ENCODE measurements at places on chromosomes 12 and 14.

GRCh38 chr12:91059211-91059610 is 1.4 kb upstream of the KERA start:
- no peak for DNase-seq

DNA sequence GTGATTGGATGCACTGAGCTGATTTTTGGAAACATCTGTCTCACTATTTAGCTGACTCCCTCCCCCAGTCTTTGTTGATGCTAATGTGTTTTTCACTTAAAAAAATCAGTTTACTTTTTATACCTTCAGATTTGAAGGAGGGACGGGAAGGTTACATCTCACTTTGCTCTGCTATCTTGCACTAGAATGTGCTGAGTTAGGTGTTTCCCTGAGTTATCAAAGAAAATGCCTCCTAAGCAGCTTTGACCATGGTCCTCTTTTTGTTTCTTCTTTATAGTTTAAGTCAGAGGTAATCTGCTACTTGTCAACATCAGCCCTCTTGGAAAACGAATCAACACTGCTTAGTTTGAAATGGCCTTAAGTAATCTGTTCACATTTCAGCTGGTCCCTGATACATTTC is 222.0 kb downstream of the TMEM132D start:
- DNase-seq = no peak

- DNase-seq = no peak
Observed at GRCh38 chr14:29475641-29476040, 452.0 kb downstream of the PRKD1 start.

- peak; percentile 22 for DNase-seq
Observed at GRCh38 chr14:55297611-55298499, 26.6 kb downstream of the FBXO34 start.

- DNase-seq = no peak
Observed at GRCh38 chr12:12800406-12801180, 12.6 kb upstream of the DDX47 start.

- no peak for DNase-seq
Observed at GRCh38 chr12:11701433-11701832, 52.0 kb downstream of the ETV6 start.

DNA sequence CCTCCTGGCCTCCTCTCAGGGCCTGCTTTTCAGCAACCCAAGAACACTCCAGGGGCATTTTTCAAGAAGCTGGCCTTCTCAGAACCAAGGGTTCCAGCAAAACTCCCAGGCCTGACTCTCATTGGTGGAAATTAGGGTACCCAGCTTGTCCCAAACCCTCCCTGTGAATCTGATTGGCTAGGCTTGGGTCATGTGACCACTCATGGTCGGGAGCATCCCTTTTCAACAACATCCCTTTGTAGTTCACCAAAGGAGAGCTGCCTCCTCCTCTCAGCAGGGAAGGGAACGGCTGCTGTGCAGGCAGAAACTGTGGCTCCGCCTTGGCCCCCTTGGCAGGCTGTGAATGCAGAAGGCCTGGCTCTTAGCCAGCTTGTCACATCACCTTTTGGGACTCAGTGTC is 94.5 kb downstream of the AACS start:
- DNase-seq = no peak

DNA sequence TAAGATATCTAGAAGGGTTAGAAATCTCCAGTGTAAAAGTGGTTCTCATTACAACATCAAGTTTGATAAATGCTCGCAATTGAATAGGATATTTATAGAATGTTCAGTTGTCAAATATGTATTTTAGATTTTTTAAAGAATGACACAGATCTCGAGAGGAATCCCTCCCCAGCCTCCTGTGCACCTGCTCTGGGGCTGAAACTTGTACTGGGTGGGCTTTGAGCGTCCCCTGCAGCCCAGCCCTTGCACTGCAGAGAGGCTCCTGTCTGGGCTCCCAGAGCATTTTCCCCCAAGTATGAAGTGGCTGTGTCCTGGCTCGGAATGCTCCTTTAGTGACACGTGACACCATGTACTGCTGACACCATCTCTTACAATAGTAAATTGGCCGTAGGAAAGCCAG is 499.6 kb downstream of the TMEM121 start:
- no peak for DNase-seq

DNA sequence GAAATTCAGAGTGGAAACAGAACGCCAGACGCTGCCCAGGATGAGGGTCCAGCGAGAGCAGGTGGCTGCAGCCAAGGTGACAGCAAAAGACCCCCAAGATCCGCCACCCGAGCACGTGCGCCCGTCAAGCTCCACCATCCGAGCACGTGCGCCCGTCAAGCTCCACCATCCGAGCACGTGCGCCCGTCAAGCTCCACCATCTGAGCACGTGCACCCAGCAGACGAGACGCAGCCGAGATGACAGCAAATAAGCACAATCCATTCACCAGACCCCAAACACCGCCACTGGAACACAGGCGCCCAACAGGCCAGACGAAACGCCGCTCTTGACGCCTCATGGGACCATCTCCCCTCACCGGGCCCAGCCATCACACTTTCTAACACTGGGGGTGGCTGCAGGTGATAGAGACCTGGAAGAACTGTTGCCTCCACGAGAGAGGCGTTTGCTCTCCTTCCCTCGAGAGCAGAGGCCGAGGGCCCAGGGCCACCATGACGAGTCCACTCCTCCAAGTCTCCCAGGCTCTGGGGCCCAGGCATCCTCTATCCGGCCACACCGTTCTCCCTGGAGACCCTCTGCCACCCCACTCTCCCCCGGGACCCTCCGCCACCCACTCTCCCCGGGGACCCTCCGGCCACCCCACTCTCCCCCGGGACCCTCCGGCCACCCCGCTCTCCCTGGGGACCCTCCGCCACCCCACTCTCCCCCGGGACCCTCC is 62.1 kb upstream of the GALNT9 start:
- DNase-seq = no peak

GRCh38 chr12:120904197-120904773 is at the start of gene SPPL3:
Gene SPPL3, minus strand, starts transcription at chr12:120904358. Its CDS starts 491 bp downstream, at chr12:120903867.
- DNase-seq = peak; percentile 93

GRCh38 chr14:97491697-97492096 is 694.5 kb downstream of the VRK1 start:
- no peak for DNase-seq

- DNase-seq = no peak
Observed at GRCh38 chr12:30884799-30885198, 41.7 kb upstream of the TSPAN11 start.

- no peak for DNase-seq
Observed at GRCh38 chr12:6465467-6466183, 4.9 kb downstream of the VAMP1 start.

- DNase-seq = no peak
Observed at GRCh38 chr12:99049774-99050173, 404.7 kb downstream of the APAF1 start.

DNA sequence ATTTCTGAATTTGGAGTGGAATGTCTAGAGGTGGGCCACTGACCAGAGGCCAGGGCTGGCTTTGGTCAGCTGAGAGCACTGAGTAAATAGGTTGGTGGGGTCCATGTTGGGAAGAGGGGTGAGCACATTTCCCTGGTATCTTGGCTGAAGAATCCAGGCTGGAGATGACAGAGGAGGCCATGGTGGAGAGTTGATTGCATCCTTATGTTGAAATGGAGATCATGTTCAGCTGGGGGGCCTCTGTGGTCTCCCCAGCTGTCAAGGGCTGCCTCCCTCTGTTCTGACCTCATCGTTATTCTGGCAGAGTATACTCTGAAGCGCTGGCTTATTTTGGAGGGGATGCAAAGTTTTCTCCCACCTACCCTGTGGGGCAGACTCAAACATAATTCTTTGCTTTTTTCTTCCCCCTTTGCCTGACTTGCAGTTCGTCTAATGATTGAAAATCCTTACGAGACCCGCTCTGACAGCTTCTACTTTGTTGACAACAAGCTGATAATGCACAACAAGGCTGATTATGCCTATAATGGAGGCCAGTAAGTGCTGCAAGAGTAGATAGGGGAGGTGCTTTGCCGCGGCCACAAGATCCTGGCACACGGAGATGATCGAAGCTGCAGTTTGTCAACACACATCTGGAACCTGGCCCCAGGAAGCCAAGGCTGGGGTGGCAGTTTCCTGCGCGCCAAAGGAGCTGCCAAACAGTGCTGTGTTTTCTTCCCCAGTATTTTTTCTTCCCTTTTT is 6.0 kb upstream of the ACADS start:
- no peak for DNase-seq

DNA sequence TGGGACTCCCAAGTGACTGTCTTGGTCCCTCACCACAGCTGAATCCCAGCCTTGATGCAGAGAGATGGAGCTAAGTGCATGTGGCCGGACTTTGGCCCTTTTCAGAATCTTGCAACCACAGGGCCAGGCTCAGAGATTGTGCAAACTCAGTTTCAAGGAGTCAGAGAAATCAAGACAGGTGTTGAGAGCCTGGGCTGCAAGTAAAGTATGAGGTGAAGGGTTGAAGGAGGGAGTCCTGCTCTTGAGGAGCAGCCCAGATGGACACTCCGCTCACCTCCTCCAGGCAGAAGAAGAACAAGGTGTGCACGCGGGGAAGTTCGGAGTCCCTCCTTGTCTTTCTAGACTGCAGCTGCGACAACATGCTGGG is 6.3 kb upstream of the BMP4 start:
- no peak for DNase-seq

DNA sequence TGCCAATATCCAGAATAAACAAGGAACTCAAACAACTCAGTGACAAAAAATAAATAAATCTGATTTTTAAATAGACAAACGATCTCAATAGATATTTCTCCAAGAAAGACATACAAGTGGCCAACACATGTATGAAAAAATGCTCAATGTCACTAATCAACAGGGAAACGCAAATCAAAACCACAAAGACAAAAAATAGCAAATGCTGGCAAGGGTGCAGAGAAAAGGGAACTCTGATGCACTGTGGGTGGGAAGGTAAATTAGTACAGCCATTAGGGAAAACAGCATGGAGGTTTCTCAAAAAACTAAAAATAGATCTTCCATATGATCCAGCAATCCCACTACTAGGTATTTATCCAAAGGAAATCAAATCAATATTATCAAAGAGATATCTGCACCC is 3.5 kb upstream of the EIF5 start:
- no peak for DNase-seq

- DNase-seq = no peak
Observed at GRCh38 chr12:106112145-106112821, 26.5 kb downstream of the NUAK1 start.

DNA sequence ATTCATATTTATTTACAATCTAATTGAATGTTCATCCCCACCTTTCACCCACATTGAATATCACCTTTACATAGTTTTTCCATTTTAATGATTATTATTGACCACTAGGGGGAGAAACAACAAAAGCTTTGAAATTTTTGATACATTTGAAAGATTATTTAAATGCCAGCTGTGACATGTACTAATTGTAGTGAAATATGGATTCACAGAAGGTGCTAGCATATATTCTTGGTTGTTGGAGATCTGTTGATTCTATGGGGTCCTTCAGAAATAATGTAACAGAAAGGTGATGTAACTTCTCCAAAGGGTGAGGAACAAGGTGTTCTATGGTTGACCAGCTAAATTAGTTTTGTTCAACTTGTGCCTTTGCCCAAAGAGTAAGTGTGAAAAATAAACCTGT is 22.4 kb upstream of the GPR33 start:
- no peak for DNase-seq

GRCh38 chr14:62654641-62655040 is 390.6 kb downstream of the KCNH5 start:
- DNase-seq = no peak

- DNase-seq = no peak
Observed at GRCh38 chr12:104626069-104626837, 169.5 kb downstream of the CHST11 start.

GRCh38 chr14:88142997-88143396 is 138.1 kb downstream of the GPR65 start:
- no peak for DNase-seq

GRCh38 chr14:55190906-55191202 is 531 bp downstream of the DLGAP5 start:
- DNase-seq = no peak

DNA sequence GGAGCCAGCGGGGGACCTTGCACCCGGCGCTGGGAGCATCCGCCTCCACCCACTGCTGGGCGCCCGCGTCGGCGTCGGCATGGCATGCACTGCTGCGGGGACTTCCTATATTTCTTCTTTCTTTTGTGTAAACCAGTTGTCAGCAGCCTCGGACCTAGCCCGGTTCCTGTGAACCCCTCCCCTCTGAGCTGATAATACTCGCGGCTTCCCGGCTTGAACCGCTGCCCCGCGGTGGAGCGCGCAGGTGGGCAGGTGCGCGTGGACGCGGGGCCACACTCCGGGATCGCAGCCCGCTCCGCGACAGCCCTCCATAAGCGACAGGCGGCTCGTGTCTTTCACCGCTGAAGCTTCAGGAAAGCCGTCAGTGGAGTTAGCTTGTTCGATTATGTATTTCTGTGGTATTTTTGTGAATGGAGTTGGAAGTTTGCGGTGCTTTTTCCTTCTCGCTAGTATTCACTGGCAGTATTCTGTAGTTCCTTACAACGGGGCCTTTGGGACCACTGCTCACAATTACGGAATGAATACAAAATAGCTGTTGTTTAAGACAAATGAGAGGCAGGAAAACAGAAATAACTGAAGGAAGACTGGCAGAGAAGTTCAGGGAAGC is 870 bp downstream of the BMAL2 start:
- peak; percentile 31 for DNase-seq

DNA sequence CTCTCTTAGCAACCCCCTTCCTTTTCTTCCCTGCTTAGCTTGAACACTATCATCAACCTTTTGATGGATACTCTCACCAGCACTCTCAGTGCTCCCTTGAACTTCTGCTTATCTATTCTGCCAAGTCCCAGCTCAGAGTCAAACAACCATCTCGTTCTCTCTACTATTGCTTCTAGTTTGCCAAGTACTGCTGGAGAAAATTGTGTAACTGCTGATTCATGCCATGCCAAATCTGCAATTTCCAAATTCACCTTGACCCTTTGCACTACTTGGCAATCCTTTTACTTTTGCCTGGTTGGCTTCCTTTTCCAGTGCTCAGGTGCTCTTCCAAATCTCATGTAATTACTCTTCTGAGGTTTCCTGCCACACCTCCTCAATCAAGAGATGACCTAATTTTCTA is 2.8 kb upstream of the CCDC196 start:
- no peak for DNase-seq

GRCh38 chr14:99006276-99006675 is 265.7 kb downstream of the BCL11B start:
- no peak for DNase-seq

- peak; percentile 67 for DNase-seq
Observed at GRCh38 chr14:49634547-49635334, at the start of gene DNAAF2. Gene DNAAF2, minus strand, starts transcription at chr14:49635244. Its CDS starts 95 bp downstream, at chr14:49635149.

- DNase-seq = no peak
Observed at GRCh38 chr14:32494609-32495434, 165.7 kb downstream of the AKAP6 start.

DNA sequence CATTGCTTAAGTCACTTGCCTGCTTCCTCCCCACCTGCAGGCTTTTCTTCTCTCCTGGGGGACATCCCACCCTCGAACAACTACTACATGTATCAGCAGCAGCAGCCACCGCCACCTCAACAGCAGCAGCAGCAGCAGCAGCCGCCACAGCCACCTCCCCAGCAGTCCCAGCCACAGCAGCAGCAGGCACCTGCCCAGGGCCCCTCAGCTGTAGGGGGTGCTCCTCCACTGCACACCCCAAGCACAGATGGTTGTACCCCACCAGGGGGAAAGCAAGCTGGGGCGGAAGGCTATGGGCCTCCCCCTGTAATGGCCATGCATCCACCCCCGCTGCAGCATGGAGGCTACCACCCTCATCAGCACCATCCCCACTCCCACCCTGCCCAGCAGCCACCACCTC is 15.3 kb downstream of the FOXJ2 start:
- no peak for DNase-seq

All from CD4-positive, alpha-beta T cell (primary cell).